ENCODE measurements at places on chromosomes 1 and 21.
A peak's percentile ranks its signal among the peaks of the same experiment; 100 is the strongest.

DNA sequence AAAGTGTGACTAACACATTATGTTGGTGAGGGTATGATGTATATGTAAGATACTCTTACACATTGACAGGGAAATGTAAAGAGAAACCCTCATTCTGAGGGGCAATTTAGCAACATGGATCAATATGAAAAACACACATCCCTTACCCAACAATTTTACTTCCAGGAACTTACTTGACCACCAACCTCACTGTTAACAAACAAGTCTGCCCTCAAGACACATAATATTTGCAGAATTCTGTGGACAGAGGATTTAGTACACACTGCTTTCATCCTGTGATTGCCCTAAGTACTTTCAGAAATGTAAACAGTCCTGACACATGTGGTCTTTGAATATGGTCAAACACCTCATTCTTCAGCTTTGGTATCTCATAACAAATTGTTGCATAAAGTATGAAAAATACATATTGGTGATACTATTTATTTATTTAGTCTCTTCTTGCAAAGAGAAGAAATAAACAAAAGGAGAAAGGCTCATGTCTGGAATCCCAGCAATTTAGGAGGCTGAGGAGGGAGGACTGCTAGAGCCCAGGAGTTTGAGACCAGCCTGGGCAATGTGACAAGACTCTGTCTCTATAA is 6.9 kb downstream of the USP48 start:
- no peak for DNase-seq

DNA sequence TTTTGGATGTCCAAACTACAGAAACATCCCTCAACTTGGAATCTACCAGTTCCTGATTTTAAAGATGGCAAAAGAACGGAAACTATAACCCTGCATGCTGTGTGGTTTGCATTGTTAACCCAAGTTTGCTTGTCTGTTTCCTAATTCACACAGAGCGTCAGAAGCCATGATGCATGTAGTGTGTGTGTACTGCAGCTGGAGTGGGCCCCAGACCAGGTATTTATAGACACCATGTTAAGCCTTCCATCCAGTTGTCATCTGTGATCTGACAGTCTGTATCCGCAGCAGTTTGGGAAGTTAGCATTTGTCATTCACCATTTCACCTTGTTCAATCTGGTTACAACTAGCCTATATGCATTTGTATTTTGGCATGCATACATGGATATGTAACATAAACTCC is 27.7 kb upstream of the PLEKHM2 start:
- no peak for DNase-seq

GRCh38 chr1:68485431-68486022 is 11.4 kb downstream of the DEPDC1 start:
- no peak for DNase-seq

DNA sequence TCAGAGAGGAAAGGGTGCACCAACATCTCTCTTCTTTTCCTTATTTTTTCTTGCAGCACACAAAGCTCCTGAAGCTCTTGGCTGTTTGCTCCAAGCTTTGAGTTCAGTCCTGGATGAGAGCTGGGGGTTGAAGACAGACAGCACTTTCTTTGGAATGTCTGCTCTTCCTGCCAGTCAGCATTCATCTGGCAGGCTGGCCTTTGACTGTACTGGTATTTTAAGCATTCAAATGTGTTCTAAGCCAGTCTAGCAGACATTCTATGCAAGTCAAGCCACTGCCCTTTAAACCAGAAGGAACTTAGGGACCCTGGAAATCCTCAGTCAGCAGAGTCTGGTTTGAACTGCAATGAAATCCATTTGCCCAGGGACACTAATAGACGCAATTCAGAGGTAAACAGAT is 45.0 kb downstream of the XCL1 start:
- no peak for DNase-seq

DNA sequence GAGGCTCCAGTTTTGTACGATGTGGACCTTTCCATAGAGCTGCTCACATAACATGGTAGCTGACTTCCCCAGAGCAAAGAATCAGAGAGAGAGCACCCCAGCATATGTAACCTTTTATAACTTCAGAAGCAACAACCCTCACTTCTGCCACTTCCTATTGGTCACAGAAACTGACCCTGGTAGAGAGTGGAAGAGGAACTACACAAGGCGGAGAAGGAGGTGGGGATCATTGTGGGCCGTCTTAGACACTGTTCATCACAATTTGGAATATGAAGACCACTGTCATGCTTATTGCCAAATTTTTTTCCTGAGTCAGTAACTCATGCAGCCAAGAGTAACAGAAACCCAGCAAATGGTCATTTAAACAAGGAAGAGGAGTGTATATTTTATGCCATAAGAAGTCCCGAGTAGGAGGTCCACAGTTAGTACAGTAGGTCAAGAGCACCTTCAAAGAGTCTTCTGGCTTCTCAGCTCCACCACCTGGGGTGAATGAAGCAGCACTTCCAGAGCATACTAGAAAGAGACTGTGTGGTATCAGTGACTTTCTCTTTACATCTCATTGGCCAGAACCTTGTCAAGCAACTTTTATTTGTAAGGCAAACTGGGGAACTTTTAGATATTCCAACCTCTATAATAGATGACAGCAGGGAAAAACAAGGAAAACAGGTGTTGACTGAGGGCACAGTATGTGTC is 71.8 kb downstream of the ODF2L start:
- DNase-seq = no peak

GRCh38 chr1:214453109-214453722 is 98.2 kb downstream of the PTPN14 start:
- DNase-seq = no peak

DNA sequence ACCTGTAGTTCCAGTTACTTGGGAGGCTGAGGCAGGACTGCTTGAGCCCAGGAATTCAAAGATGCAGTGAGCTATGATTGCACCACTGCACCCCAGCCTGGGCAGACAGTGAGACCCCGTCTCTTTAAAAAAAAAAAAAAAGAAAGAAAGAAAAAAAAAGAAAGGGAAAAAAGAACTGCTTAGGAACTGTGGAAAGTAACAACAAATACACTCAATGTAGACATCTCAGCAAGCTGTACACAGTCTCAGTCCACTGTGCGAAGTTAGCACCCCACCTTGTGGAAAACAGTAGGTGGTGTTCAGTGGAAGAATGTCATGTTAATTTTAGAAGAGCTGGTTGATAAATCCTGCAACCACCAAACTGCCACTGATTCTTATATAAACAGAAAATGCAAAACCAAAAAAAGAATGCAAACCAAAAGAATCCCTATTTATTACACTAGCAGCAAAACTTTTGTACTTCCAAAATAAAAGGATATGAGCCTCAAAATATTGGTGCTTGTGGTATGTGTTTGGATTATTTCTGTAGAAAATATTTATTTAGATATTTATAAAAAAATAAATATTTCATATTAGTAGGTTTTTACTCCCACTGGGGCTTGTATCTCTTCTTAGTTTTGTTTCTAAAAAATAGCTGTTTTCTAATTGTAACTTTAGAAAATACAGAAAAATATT is 31.1 kb downstream of the ALG14 start:
- peak; percentile 81 for DNase-seq

GRCh38 chr1:207966521-207966920 is 55.6 kb upstream of the CD34 start:
- no peak for DNase-seq

GRCh38 chr1:26075421-26076144 is 8.2 kb upstream of the TRIM63 start:
- no peak for DNase-seq

DNA sequence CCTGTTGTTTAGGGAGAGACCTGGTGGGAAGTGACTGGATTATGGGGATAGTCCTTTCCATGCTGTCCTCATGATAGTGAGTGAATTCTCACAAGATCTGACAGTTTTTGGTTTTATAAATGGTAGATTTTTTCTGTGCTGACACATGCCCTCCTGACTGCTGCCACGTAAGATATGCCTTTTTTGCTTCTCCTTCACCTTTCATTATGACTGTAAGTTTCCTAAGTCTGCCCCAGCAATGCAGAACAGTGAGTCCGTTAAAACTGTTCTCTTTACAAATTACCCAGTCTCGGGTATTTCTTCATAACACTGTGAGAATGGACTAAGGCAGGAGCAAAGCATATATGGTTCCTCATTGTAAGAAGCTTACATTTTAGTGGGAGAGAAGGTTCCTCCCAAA is 1727.2 kb downstream of the NCAM2 start:
- DNase-seq = no peak

GRCh38 chr1:207991583-207992026 is 80.7 kb upstream of the CD34 start:
- DNase-seq = no peak

GRCh38 chr1:46535063-46535462 is 16.4 kb downstream of the KNCN start:
- DNase-seq = no peak

- DNase-seq = no peak
These were observed 27.2 kb upstream of the RCSD1 start for GRCh38 chr1:167602840-167603239.

DNA sequence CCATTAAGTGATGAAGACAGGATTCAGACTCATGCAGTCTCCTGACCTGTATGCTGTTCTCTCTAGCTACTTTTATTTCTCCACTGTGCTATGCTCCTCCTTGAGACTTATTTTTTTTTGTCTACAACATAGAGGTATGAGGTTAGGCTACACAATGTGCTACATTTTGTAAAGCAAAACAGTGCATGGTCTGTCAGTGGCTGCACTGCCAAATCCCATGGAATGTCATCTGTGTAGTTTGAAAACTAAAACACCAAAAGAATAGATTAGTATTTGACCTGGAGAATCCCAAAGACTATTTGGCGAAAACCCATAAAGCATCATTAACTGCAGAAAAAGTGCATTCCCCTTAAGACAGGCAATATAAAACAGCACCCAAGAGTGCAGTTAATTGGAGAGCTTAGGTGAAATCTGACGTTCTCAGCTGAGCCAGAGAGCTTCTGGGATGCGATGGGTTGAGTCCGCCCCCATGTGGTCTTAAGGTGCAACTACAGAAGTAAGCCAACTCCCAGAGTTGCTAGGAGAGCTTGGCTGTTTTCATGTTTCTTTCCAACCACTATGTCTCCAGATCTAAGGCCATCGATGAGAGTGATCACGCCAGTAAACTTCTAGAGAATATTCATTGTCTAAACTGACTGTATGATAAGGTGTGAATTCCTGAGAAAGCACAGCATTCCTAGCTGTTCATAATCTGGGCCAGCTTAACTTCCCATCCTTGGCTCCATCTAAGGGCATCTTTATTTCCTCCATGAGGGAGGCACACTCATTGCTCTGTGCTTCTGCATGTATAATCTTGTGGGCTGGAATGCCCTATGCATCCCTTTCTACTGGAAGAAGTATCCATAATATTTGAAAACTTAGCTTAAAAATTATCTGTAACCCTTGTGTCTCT is 20.7 kb upstream of the CYP2J2 start:
- DNase-seq = peak; percentile 34

DNA sequence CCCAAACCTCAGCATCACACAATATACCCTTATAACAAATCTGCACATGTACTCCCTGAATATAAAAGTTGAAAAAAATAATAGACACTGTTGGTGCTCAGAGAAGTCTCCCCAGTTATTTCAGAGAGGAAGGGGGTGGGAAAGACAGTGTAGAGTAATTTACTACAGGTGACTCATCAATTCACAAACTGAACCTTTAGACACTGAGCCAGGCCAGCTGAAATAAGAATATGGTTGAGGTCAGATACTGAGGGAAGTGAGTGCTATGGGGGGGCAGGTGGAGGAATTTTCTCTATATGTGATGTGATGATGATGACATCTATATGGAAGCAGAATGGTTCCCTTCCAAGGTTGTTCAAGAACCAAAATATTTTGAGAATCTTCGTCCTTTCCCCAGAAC is 50.1 kb downstream of the MRPL39 start:
- DNase-seq = no peak

DNA sequence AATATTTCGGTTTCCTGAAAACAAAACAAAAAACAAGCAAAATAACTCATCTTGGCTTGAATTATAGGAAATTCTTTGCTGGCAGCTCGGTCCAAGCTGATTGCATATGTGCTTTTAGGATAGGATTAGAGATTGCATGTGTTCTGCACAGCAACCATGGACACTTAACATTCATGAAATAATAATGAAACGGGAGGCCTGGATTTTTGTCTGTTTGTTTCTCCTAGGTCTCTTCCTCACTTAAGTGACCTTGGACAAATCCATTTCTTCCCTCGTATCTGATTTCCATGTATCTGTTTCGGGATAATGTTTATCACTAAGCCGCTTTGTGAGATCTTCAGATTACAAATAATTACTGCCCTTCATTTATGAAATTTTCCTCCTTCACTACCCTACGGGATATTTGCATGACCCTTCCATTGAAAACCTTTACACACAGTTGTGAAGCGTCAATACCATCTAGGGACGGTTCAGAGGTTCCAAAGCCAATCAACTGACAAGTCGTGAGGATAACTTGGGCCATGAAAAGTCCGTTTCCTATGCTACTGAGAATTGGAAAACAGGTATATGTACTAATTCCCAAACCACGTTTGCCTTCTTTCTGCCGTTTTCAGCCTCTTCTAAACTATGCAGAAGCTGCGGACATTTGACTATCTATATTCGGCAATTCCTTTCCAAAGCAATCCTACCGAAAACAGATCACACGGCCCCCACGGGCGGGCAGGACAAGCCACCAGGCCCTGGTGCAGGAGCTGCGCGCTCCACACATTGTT is 1.3 kb upstream of the H3-3A start:
- no peak for DNase-seq

DNA sequence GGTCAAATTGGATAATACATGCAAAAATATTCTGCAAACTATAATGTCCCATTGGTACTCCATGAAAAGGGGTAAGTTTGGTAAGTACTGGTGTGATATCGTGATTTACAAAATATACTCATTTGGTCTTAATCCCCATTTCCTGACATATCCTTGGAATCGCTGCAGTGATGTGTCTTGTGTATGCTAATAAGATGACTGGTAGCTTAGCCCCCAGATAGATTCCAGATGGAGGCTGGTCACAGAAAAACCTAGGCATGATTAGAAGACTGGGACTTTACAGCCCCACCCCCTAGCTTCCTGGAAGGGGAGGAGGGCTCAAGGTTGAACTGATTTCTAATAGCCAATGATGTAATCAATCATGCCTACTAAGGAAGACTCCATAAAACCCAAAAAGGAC is 3.0 kb downstream of the VAMP4 start:
- no peak for DNase-seq

DNA sequence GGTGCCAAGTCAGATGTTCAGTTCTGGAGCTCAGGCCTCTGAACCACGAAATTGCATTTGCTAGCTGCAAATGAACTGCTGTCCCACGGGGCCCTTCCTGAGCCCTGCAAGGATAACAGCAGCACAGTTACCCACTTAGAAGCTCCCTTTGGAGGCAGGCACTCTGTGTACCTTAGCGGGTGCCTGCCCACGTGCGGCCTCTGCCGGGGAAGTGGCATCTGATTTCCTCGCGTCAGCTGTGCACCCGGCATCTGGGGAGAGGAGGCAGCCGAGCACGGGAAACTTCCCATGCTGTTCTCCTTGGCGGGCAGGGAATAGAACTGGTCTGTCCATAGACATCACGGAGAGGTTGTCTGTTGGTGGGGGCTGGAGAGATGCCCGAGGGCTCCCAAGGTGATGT is 148.0 kb upstream of the C1orf174 start:
- DNase-seq = no peak

DNA sequence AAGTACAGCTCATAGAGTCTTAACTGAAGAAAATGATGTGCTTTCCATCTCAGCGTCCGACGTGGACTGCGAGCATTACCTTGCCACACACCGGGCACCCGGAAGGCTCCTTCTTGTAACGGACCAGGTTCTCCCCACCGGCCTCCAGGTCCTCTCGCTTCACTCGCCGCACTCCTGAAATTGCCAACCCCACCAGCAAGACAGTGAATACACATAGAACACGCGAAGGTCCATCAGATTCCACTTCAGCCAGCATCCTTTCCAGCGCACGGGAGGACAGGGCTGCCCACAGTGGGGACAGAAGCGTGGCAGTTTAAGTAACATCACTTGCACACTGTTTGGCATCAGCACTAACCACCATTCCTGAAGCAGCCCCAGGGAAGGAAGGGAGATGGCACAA is 53.3 kb downstream of the PRDM15 start:
- DNase-seq = no peak
